Left hindlimb (tissue), 1 donor: ENCODE measurements at places on chromosomes 12 and 14.

GRCh38 chr14:61491876-61492434 is 170.6 kb downstream of the PRKCH start:
- no peak for DNase-seq

DNA sequence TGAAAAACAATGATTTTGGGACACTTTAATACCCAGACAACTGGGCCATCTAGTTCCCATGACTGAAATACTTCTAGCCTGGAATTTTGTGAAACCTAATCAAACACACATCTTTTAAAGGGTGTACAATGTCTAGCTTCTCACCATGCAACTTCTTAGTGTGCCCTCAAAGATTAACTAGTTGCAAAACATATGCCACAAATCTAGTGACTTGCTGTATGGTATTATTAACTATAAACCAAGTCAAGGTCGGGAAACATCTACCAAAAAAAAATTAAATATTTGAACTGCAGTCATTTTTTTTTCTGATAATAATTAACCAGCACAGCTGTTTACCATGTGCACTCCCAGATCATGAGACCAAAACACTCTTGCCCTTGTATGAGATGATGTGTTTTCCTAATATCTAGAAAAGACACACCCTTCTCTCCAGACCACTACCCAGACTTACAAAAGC is 171.8 kb upstream of the FOXN3 start:
- DNase-seq: no peak

- DNase-seq: peak; percentile 10
These were observed 298.1 kb upstream of the RTL1 start for GRCh38 chr14:101201535-101202151.

DNA sequence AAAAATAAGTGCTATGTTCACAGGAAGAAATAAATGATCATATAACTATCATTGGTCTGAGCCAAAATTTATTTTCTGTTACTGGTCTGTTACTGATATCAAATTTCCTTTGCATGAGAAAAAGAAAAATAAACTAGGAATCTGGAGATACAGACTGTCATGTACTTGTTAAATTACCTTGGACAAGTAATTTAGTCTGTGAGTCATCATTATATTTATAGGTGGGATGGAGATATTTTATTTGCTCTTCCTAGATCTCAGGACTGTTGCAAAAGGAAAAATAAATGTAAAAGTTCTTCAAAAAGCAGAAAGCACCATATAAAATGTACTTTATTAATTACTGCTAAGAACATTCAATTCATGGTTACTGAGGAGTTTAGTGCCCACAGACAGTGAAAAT is 174.4 kb downstream of the PTPRO start:
- no peak for DNase-seq

DNA sequence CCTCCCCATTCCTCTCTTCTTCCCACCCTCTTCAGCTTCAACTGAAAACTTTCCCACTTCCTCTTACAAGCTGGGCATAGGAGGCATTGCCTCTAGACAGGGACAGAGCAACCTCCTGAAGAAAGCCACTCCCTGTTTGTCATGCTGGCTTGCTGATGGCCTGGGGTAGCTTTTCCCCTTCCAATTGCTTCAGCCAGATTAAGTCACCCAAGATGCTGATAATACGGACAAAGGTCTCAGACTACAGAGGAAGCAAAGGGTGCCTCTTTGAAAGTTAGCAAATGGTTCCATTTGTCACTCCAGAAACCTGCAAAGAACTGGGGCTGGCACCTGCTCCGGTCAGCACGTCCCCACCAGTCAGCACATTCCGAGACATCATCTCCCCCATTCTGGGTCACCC is 6.0 kb downstream of the KRT2 start:
- no peak for DNase-seq

DNA sequence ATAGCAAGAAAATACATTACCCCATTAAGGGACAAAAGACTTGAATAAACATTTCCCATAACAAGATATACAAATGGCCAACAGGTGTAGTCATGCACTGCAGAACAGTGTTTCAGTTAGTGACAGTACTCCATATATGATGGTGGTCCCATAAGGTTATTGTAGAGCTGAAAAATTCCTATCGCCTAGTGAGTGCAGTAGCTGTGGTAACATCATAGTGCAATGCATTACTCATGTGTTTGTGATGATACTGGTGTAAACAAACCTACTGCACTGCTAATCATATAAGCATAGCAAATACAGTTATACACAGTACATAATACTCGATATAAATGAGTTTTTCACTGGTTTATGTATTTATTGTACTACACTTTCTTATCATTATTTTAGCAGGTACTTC is 168.7 kb downstream of the C12orf75 start:
- DNase-seq: no peak

DNA sequence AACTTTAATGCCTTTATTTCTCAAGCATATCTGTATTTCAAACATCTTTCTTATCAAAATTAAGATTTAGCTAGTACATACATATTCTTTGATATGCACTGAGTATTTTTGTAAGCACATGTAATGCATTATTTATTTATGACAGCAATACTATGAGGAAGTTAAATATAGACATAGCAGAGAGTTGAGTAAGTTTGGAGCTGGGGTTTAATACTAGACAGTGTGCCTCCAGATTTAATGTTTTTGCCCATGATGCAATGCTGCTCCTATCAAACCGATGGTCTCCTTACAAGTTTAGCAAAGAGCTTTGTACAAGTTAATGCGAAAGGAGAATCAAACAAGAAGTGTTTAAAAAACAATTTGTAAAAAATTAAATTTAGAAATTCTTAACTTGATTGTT is 826.6 kb upstream of the MGAT4C start:
- DNase-seq: no peak

GRCh38 chr12:9606736-9607372 is 862 bp downstream of the KLRB1 start:
- DNase-seq: no peak

DNA sequence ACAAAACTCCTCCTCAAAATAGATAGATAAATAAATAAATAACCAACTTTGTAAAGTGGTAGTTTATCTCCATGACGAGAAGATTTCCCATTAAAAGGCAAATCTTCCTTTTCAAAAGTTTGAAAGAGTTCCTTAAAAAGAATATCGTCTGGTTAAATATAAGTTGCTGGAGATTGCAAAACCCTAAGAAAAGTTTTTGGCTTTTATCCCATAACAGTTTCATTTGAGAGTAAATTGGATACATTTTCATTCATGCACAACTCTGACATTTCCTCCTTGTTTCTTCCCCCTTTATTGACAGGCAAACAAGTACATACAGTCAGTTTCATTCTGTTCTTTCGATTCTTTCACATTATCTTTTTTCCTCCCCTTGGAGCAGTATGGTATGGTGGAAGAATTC is 45.4 kb upstream of the BTG1 start:
- no peak for DNase-seq

- DNase-seq: no peak
These were observed 15.4 kb downstream of the MON2 start for GRCh38 chr12:62481843-62482540.

DNA sequence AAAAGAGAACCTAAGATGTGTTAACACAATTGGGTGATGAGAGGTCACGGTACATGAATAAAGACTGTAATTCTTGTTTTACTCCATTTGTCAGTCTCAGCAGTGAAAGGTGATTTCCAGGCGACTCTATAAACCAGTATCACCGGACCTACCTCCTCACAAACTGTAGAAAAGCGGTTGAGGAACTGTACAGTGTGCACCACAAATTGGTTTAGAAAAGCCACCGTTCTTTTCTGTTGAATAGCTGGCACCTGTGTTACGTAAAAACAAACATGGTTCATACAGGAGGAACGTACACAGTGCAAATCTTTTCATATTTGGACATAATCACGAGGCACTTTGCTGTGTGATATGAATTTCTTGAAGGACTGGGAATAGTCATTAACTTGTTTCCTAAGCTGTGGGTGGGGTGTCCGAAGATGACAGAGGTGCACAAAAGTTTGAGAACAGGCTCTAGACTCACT is 663 bp downstream of the WASHC3 start:
- no peak for DNase-seq
